ENCODE measurements at places on chromosomes 7 and 10.

GRCh38 chr7:47458057-47458456 lies 123.9 kb downstream of the TNS3 start:
- no peak for DNase-seq

DNA sequence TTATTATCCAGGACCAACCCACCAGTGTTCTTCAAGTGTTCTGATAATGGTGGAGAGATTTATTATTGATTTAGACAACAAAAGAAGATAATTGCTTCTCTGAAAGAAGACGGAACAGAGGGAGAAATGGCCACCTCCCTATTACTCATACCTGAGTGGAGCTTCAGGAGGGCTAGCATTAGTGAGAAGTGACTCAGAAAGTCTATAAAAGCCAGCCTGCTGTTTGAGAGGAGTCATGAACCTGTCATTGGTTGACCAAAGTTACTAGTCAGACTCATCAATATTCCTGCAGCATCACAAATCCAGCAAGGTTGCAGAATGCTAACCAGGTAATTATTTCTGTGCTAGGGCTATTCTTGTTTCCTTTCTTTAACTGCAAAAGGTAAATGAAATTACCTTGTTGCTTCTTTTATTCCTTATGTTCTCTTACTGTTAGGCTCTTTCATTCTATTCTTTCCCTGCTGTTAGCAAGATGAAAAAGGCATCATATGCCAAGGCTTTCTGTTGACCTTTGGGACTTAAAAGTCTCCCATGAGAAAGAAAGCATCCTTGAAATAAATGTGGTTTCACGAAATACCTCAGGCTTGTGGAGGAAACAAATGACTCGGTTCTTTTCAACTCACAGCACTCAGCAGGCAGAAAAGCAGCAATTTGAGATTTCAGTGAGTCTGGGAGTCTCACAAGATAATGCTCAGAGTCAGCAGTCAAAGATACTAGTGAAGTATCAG lies 256.4 kb upstream of the PHYHIPL start:
- peak; percentile 3 for DNase-seq

DNA sequence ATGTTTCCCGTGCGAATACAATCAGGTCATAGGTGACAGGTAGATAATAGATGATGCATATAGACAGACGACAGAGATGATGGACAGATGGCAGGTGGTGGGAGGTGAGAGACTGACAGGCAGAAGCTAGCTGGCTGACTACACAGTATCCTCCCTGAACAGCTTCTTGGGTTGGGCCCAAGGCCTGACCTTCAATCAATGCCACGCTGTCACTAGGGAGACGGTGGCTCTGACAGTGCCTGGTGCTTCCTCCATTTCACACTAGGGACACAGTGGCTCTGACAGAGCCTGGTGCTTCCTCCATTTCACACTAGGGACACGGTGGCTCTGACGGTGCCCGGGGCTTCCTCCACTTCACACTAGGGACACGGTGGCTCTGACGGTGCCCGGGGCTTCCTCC lies 200.1 kb downstream of the DIP2C start:
- no peak for DNase-seq

GRCh38 chr10:97273700-97274099 lies 18.7 kb downstream of the ARHGAP19 start:
- no peak for DNase-seq

GRCh38 chr7:151505433-151505832 lies 14.3 kb downstream of the RHEB start:
- no peak for DNase-seq

DNA sequence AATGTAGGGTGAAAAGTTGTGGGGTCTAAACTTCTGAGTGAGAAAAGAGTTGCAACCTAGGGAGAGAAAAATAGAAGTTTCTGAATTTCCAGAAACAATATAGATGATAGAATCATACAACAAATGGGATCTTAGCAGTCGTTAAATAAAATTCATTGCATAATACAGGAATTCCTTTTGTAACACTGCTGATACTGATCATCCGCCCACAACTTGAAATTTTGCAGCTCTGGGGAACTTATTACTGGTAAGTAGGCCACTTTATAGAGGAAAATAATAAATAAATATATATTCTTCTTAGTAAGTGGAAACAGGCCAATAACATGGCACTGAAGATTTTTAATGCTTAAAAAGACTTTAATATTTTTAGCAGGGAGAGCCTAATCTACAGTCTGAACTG lies 81.9 kb upstream of the SMIM30 start:
- DNase-seq, result no peak

- peak; percentile 25 for DNase-seq
Measured at GRCh38 chr10:97683556-97684367, 3.3 kb downstream of the AVPI1 start.

GRCh38 chr10:6426317-6426716 lies 153.8 kb downstream of the PRKCQ start:
- no peak for DNase-seq

- no peak for DNase-seq
Measured at GRCh38 chr7:85062651-85063050, 124.2 kb downstream of the SEMA3D start.

GRCh38 chr10:58836176-58836700 lies 323.6 kb downstream of the BICC1 start:
- DNase-seq, result no peak

- DNase-seq, result no peak
Measured at GRCh38 chr7:71633551-71634008, 501.6 kb downstream of the GALNT17 start.

DNA sequence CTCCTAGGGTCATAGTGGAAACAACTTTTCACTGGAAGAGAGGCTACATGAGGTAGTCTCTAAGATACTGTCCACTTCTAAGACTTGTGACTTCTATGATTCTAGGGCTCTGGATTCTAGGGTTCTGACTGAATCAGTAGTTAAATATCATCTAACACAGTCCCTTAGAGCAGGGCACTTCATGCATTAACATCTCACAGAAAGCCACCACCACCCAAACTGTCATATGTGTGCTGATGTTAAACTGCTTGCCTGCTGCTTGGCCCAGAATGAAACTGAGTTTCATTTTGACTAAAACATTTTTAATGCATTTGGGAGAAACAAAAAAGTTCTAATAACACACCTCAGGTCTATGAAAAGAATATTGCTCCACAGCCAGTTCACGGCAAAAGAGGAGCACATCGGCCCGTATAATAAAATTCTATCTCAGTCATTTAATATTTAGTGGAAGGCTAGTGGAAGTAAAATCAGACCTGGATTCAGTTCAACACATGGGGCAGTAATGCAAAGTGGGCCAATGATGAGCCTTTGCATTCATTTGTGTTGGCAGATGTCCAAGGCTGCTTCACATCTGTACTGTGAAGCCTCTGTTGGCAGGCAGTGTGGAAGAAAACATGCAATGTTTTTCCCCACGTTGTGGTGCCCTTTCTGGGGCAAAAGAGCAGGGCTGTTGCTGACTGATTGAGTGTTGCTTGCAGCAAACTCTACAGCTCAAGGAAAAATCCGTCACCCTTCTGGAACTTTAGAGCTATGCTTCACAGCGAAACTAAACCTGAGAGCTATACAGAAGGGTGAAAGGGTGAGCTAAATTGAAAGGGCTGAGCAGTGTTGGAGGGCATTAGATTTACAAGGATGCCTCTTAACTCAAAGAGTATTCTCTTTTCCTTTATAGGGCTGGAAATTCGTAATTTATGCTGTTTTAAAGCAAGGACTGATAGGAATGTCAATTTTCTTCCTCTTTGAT lies 33.5 kb upstream of the AUTS2 start:
- peak; percentile 79 for DNase-seq

DNA sequence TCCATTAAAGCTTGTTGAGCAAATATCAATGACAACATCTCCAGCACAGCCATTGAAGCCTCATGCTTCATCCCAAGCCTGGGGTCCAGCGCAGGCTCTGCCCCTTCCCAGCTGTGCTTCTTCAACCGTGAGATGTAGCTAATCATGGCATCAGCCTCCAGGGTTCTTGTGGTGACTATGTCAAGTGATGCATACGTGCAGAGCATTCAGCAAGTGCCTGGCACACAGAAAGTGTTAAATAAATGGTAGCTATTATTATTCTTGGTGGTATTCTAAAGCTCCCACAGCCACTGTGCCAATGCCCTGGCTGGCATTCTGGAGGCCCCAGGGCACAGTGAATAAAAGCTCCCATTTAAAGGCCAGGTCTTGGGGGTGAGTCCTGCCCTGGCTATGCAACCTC lies 146.6 kb downstream of the WDR11 start:
- DNase-seq, result no peak

DNA sequence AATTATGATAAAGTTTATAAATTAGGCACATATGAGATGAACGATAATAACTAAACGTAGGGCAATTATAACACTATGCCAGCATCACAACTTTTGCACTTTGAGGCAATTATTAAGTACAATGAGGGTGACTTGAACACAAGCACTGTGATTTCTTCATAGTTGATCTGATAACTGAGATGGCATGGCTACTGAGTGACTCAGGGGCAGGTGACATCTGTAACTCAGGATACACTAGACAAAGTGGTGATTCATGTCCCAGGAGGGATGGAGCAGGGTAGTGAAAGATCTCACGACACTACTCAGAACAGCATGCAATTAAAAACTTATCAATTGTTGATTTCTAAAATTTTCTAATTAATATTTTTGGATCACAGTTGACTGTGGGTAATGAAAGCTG lies 98.3 kb upstream of the ARHGAP21 start:
- no peak for DNase-seq

GRCh38 chr7:140060243-140060630 lies 2.5 kb downstream of the PARP12 start:
- no peak for DNase-seq

GRCh38 chr7:148535217-148535616 lies 55.3 kb upstream of the C7orf33 start:
- DNase-seq, result no peak

- no peak for DNase-seq
Measured at GRCh38 chr10:93069245-93069561, 4.5 kb upstream of the CYP26A1 start.

DNA sequence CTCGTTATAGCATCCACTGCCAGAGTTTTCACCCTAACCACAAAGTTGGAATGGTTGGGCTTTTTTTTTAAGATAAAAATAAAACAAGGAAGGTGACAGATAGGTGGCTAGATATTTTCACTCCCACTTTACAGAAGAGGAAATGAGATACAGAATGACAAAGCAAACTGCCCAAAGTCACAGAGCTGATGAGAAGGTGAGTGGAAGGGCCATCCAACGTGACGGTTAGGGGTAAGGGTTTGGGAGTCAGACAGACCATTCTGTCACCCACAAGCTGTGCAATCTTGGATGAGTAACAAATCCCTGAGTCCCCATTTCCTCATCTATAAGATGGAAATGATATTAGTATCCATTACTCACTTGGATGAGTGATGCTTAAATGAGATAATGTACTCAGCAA lies 106.9 kb upstream of the PDLIM1 start:
- DNase-seq, result no peak

GRCh38 chr7:129751916-129752315 lies 140.4 kb downstream of the NRF1 start:
- no peak for DNase-seq

- DNase-seq, result no peak
Measured at GRCh38 chr7:96359876-96360275, 38.0 kb upstream of the SLC25A13 start.

GRCh38 chr10:22978287-22978686 lies 50.4 kb downstream of the ARMC3 start:
- no peak for DNase-seq

- DNase-seq, result no peak
Measured at GRCh38 chr7:7771452-7771851, 53.0 kb upstream of the RPA3 start.

- no peak for DNase-seq
Measured at GRCh38 chr10:72043016-72043834, 45.1 kb downstream of the SPOCK2 start.

GRCh38 chr7:106523482-106523881 lies 137.5 kb downstream of the CCDC71L start:
- DNase-seq, result no peak

- peak; percentile 57 for DNase-seq
Measured at GRCh38 chr7:151013733-151014497, 10.4 kb downstream of the ATG9B start.

DNA sequence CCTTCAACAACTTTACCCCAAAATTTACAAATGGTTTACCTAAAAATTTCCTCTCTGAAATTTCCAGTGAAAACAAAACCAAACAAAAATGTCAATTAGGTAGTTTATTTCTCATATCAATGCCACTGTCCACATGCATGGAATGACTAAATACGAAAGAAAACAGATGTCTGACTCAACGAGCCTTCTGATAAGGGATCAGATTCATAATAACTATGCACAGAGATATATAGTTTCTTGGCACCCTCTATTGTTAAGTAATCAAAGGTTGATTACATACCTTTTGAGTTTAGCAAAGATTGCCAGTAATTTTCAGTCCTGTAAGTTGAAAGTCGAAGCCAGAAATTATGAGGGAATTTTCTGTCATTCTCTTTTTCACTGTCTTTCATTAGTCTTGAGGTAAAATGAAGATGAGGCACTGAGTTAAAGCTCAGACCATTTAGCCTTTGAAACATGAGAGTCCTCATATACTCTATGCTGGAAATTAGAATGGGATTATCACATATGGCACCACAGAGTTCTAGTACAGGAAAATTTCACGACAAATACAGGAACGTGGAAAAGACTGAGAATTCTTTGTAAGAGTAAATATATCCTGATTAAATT lies 519.1 kb upstream of the ANKRD30A start:
- DNase-seq, result no peak

DNA sequence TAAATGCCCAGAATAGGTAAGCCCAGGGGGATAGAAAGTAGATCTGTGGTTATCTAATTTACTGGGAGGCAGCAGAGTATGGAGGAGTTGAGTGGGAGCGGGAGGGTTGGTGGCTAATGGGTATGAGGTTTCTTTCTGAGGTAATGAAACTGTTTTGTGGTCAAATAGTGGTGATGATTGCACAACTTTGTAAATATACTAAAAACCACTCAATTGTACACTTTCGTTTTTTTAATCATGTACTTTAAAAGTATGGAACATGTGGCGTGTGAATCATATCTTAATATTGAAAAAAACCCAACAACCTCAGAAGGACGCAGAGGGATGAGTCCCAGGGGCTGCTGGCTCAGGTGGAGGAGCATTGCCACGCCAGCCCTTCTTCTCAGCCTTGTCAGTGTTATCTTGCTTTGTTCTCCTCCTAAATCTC lies 118.1 kb downstream of the WDR11 start:
- no peak for DNase-seq

GRCh38 chr10:30092151-30092790 lies 32.9 kb upstream of the JCAD start:
- DNase-seq, result no peak

- DNase-seq, result no peak
Measured at GRCh38 chr10:133182791-133183645, 23.0 kb downstream of the KNDC1 start.

GRCh38 chr7:26441002-26441521 lies 149.4 kb downstream of the SNX10 start:
- DNase-seq, result peak; percentile 30
